ENCODE measurements at places on chromosomes 6 and 20.
A peak's percentile ranks its signal among the peaks of the same experiment; 100 is the strongest.

DNA sequence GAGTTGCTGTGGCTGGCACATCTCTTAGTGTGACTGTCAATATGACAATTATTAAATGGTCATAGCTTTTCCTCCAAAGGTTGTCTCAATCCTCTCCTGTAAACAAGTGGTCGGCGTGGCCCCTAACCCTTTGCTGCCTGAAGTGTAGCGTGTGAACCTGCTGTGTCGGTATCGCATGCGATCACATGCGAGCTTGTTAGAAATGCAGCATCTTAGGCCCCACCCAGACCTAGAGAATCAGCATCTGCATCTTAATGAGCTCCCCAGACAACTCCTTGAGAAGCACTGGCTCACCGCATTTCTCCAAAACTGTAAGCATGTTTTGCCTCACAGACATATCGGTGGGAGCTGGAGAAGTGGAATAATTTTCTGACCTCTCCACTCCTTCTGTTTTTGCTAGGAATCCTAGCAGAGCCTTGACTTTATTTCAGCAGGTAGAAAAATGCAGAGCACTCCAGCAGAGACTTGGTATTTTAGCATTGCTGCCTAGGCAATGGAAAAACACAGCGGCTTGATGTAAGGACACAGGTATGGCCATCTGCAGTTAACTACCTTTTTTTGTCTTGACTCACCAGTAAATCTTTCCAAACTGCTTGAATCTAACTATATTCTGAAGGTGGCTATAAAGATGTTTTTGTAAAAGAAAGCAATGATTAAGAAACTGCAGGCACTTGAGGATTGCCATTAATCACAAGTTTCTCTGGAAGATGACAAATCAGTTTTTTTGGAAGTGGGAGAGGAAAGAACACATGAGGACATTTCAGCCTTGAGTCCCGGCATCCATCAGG is 67.6 kb downstream of the PSMG4 start:
- no peak for DNase-seq

- DNase-seq = peak; percentile 94
These were observed 44.4 kb upstream of the LOC128125822 start for GRCh38 chr6:63527658-63528514.

- no peak for DNase-seq
These were observed 20.1 kb upstream of the ISM1 start for GRCh38 chr20:13200767-13201500.

- DNase-seq = no peak
These were observed 7.9 kb upstream of the TBPL1 start for GRCh38 chr6:133945158-133945557.

DNA sequence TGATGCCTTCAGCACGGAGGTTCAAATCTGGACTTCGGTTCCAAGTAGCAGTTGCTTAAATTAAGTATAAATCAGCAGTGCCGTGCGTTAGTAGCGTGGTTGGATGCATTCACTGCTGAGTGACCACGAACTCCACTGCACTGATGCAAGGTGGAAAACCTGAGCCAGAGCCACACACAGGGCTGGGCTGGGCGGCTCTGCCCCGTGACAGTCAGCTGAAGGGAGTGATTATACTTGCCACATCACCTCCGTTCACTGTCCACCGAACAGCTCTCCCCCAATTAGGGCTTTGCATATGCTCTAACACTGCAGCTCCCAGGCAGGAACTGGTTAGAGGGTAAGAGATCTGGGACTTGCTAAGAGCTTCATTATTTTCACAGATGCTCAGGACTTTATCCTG is 22.2 kb downstream of the PPP1R3G start:
- DNase-seq = no peak

GRCh38 chr20:44609516-44610312 is 27.3 kb downstream of the PKIG start:
- DNase-seq = peak; percentile 97

DNA sequence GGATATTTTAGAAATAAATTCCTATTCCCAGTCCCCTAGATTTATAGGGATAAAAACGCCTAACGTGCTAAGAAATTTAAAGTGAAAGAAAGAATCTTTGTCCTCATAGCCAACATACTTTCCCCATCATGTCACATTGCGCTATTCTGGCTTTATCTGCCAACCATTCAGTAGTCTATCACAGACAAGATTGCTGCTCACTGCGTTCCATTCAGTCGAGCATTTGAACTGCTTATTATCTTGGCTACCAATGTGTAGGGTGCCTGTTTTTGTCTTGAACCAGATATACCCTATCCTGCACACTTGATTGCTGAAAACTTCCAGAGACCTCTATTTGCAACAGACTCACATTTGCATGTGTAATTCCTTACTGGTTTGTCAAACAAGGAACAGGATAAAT is 751.5 kb downstream of the EPHA7 start:
- no peak for DNase-seq

DNA sequence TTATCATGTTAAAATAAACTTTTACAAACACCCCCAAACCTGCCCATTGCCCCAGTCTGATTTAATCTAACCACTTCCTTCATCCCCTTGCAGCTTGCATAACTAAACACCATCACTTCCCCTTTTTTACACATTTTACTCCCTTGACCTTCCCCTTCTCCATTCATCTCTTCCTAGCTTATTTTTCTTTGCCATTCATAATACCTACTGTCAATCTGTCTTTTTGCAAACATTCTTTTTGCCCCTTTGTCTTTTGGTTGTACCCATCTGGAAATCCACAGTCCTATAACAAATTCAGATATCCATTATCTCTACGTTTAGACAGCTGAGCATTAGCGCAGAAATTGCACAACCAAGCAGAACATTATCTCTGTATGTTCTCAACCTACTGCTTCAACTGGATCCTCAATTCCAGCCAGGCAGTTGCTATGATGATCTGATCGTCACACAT is 51.2 kb downstream of the C6orf52 start:
- DNase-seq = no peak

GRCh38 chr6:152595499-152595898 is 41.7 kb downstream of the SYNE1 start:
- DNase-seq = no peak

DNA sequence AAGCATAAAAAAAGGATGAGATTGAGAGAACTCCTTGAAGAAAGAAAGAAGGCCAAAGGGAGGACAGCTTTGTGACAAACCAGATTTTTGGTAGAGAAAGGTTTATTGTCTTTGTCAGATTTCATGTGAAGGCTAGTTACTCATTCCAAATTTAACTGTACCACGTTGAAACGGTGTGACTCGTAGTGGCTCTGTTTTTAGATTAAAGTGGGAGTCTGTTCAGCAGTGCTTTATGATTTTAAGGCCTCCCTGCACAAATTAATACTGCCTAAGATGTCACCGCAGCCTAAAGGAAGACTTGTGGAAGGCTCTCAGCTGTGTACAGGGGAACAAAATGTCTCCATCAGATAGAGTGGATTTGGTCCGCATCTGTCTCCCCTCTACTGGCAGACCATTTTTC is 35.9 kb downstream of the CDC40 start:
- no peak for DNase-seq

DNA sequence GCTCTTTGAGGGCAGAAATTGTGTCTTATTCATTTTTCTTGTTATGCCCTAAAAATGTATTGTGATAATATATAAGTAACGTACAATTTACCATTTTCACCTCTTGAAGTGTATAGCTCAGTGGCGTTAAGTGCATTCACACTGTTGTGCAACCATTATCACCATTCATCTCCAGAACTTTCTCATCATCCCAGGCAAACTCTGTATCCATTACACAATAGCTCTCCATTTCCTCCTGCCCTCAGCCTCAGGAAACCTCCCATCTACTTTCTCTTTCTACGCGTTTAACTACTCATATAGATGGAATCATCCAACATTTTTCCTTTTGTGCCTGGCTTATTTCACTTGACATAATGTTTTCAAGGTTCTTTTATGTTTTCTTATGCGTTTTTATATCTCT is 184.6 kb downstream of the ESR1 start:
- no peak for DNase-seq

DNA sequence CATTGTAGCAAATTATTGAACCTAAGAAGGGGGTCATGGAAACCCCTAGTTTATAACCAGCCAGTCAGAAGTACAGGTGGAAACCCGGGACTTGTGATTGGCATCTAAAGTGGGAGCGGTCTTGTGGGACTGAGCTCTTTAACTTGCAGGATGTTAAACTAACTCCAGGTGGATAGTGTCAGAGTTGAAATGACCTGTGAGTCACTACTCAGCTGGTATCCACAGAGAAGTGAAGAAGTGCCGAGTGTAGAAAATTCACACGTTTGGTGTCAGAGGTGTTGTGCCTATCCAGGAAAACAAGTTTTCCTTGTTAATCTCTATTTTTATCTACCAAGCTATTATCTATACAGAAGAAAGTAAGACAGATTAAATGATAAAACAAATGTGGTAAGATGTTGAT is 179.7 kb downstream of the ADGRG6 start:
- no peak for DNase-seq

DNA sequence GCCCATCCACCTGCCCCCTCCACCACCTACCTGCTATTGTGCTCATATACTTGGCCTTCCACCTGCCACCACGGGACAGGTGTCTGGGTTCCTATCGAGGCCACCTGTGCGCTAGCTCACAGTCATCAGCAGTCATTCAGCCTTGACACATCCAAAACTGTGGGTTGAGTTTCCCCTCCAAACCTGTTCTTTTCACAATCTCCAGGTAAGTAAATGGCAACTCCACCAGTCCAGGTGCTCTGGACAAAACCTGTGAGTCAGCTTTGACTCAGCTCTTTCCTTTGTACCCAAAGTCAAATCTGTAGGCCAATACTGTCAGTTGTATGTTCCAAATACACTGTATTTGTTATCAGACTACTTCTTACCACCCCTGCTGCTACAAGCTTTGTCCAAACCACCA is 52.6 kb downstream of the SPTLC3 start:
- peak; percentile 26 for DNase-seq

GRCh38 chr6:124056407-124057334 is 253.0 kb downstream of the NKAIN2 start:
- no peak for DNase-seq

DNA sequence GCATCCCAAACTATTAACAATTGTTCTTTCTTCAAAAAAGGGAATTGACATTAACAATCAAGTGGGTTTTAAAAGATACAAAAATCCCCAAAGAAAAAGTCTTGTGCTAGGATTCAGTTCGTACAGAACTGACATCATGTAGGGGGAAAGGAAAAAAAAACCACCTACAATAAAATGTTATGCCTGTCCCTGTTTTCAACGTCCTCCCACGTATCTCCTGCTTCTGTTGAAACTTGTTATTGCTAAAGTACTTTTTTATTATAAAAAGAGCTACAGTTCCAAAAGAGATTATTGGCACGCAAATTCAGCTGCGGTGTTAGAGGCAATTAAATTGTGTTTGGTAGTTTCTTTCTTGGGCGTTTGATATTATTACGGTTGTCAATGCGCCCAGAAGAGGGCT is 102.8 kb upstream of the PHACTR1 start:
- DNase-seq = no peak

GRCh38 chr20:49758781-49759180 is 45.1 kb upstream of the B4GALT5 start:
- DNase-seq = no peak

DNA sequence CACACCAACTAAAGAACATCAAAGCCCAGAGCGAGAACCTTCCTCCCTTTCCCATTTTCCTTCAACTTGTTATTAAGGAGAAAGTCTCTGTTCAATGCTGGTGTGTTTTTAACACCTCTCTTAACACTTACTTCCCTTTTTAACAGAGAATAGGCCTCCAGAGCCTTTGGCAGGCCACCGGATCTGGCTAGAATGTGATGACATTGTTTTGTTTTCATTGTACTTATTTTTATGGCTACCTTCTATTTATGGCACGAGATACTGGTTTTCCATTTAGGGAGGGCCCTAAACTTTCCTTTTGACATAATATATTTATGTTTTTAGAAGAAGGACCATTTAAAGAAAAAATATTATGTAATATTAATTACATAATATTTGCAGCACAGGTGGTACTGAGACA is 21.6 kb downstream of the TCF15 start:
- DNase-seq = no peak

DNA sequence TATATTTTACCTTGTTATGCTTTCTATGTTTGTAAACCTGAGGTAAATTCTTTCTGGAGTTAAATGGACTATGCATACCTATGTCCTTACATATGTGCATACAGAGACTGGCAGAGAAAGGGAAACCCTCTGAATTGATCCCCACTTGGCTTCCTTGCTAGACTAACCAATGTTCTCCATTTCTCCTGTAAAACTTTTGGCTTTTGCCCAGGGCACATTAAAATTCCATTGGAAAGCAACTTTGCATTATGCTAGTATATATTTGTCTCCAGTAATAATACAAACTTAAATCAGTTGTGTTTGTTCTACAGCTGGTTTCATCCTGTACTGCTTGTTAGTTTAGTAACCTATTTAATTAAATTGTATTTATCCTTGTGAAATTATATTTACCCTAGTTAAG is 646.0 kb upstream of the MARCKS start:
- DNase-seq = no peak

- peak; percentile 85 for DNase-seq
These were observed 17.1 kb downstream of the REPS1 start for GRCh38 chr6:138970856-138971425.

GRCh38 chr20:49973981-49974380 is 8.8 kb upstream of the SNAI1 start:
- DNase-seq = no peak

GRCh38 chr6:99602520-99603420 is 3.9 kb upstream of the PRDM13 start:
- no peak for DNase-seq

DNA sequence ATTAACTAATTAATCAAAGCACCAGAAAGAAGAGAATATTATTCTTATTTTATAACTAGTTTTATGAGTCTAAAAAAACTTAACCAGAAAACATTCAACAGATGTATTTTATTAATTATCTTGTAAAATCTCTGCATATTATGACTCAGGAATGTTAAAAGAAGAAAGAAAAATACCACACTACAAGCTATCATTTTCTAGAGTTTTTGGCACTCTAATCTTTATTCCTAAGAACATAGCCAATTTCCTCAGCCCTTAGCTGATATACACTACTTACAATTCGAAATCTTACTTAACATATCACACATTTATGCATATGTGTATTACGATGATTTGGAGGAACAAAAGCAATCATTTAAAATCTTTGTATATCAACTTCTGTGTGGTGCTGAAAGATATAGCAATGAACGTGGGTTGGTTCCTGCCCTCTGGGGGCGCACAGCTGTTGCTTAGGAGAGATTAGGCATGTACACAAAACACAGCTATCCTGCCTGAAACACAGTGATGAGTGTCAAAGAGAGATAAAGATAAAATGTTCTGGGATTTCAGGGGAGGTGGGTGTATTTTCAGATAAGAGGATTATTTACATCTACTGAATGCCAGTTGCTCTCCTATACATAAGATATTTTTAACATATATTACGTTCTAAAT is 404.5 kb downstream of the SYNE1 start:
- no peak for DNase-seq

GRCh38 chr6:70586114-70586513 is 19.4 kb downstream of the SDHAF4 start:
- no peak for DNase-seq
